Stimulated activated CD4-positive, alpha-beta T cell treated with anti-CD3 and anti-CD28 coated beads, Interleukin-1b, Interleukin-23, amount 100 ng/mL, for 24 hours (primary cell): ENCODE measurements at places on chromosomes 12 and 14.

- DNase-seq, result no peak
Observed at GRCh38 chr14:68790644-68791077, 2.2 kb downstream of the ZFP36L1 start.

- no peak for DNase-seq
Observed at GRCh38 chr12:62466018-62466593, 520 bp upstream of the MON2 start.

- DNase-seq, result no peak
Observed at GRCh38 chr14:36162267-36162666, 14.3 kb downstream of the PTCSC3 start.

DNA sequence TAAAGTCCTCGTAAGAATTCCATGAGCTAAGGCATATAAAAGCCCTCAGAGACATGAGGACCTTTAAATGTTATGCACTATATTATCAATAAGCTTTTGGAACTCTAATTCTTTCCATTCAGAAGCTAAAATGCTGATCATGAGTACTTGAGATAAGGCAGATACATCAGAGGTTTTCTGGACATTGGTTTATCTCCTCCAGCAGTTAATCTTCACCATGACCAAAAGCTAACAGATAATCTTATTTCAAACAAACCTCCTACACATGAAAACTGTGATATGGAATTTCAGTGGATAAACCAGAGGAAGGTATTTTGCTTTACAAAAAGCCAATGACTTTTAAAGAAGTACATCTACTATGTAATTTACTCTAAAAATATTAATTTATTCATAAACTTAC is 97.9 kb upstream of the BBS10 start:
- no peak for DNase-seq

GRCh38 chr14:59912443-59912842 is 7.5 kb upstream of the LRRC9 start:
- no peak for DNase-seq

DNA sequence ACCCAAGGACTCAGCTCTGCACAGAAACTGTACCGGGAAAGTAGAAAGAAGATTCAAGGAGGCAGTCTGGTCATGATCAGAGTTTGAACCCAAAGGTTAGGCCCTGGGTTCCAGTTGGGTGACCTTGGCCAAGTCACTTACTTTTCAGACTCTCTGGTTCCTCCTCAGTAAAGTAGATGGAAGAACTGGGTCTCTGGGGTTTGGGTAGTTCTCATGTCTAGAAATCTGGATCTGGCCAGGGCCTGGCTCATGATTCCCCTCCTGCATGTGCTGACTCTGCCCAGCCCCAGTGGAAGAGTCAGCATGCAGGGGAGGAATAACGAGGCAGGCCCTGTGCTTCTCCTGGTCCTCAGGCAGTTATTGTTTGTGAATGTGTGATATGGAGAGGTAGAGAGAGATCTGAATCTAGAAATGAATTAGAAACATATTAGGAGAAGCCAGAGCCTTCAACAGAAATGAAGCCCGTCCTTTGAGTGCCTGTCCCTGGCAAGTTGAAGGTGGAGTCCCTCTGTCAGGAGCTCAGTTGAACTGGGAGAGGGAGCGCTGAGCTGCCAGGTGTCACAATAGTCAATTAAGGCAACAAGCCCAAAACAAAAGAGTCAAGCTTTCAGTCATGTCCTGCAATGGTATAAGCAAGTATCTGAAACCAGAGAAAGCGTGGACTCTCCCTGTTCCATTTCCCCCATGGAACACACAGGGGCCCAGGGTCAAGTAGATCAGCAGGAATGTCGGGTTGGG is 131.3 kb upstream of the HIF1A start:
- no peak for DNase-seq

- DNase-seq, result no peak
Observed at GRCh38 chr12:73225371-73225937, 953.3 kb downstream of the TRHDE start.

GRCh38 chr12:92502417-92503028 is 200.3 kb upstream of the PLEKHG7 start:
- DNase-seq, result no peak

- no peak for DNase-seq
Observed at GRCh38 chr14:101347893-101348777, 213.2 kb upstream of the DIO3 start.

- no peak for DNase-seq
Observed at GRCh38 chr12:25051171-25051570, 102.3 kb upstream of the BCAT1 start.

DNA sequence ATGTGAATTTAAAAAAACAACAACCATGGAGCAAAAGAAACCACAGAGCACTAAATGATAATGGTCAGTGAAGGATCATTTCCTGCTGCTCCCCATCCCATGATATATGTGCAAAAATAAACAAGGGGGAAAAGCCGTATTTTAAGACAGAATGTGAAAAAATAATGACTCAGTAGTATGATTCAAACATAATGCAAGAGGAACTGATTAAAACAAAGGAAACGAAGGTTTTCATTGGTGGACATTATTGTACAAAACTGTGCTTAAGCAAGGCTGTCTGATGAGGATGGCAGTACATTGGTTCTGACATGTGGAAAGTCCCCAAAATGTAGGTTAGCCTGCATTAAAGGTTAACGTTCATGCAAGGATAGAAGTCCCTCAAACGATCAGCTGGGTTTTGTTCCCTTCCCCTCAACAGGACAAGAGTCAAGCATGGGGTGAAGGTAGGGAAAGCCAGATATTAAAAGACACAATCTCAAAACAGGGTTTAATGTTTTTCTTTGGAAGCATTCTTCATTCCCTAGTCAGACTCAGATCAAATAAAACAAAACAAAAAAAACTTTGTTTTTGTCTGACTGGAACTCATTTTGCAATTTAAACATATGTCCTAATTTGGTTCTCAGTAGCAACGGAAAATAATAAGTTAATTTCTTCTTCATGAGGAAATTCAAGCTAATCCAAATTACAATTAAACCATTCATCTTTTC is 26.3 kb upstream of the PTGDR start:
- no peak for DNase-seq

DNA sequence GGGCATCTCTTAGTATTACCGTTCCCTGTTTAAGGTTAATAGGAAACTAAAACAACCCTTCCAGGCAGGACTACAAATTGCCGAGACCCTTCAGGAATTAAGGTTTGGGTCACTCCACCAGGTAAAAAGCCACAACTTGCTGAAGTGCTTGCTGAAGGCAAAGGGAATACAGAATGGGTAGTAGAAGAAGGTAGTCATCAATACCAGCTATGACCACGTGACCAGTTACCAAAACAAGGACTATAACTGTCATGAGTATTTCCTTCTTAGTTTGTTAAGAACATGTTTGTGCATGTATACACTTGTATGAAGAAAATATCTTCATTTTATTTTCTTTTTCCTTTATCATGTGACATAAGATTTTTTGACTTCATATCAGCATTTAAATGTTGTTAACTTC is 578.7 kb upstream of the FBXO33 start:
- DNase-seq, result no peak

DNA sequence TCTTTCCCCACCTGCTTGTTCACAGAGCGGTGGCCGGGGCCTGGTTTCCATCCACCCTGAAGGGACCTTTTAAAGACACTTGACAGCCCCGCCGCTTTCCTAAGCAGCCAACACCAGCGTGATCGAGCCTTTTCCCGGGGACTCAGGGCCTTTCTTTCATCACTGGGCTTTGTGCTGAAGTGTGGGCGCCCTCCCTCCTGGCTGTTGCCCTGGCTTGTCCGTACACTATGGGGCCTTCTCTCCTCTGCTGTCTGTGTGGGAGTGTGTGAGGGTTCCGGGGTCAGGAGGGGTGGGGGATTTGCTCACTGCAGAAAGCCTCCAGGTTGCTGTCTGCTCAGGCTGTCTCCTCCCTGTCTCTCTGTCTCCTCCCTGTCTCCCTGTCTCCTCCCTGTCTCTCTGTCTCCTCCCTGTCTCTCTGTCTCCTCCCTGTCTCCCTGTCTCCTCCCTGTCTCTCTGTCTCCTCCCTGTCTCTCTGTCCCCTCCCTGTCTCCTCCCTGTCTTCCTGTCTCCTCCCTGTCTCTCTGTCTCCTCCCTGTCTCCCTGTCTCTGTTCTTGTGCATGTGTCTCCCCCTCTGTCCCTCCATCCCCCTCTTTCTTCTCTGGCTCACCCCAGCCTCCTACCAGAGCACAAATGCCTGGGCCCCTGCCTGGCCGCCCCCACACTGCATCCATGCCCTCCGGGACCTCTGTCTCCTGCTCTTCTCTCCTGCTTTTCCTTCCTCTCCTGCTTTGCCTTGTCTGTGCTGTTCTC is 64.7 kb downstream of the CCDC92 start:
- no peak for DNase-seq

DNA sequence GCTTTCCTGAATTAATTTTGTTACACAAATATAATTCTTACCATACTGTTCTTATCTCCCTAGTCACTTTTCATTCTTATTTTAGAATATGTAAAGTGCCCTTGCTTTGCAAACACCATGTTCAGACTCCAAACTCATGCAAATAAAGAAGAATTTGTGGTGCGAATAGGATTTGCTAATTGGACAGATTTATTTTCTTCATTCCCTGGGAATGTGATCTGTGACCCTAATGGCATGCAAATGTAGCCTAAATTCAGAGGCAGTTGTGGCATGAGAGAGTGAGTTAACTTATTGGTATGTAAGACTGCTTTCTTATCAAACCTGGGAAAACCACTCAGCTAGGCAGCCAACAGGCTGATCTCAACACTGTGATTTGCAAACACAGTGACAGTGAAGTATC is 10.0 kb downstream of the CAPZA3 start:
- DNase-seq, result no peak

GRCh38 chr12:66744956-66745383 is 66.1 kb upstream of the GRIP1 start:
- DNase-seq, result no peak

GRCh38 chr14:95507174-95507573 is 9.3 kb downstream of the SYNE3 start:
- DNase-seq, result no peak

- no peak for DNase-seq
Observed at GRCh38 chr12:48216785-48217184, 13.7 kb upstream of the OR10AD1 start.

GRCh38 chr14:106789318-106789717 is 1262.9 kb downstream of the TMEM121 start:
- DNase-seq, result no peak

DNA sequence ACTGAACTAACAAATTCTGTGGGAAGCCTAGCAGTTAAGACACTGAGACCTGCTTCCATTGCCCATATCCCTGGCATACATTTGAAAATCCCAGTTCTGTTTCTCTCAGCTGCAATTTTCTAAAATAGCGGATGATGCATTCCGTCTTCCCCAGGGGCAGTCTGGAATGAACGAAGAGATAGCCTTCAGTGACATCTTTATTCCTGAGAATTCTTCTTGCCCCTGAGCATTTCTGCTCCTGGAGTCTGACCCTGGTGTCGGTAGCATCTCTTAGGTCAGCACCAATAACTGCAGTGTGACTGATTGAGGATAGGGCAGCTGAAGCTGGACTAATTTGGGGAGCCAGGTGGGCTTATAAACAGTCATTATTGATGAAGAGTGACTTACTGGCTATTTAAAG is 552.5 kb downstream of the DIO2 start:
- no peak for DNase-seq

- DNase-seq, result no peak
Observed at GRCh38 chr12:108611884-108612415, 14.1 kb upstream of the TMEM119 start.

- DNase-seq, result no peak
Observed at GRCh38 chr12:32455607-32456071, 56.3 kb downstream of the FGD4 start.

GRCh38 chr12:71164166-71164565 is 6.4 kb upstream of the TSPAN8 start:
- DNase-seq, result no peak

DNA sequence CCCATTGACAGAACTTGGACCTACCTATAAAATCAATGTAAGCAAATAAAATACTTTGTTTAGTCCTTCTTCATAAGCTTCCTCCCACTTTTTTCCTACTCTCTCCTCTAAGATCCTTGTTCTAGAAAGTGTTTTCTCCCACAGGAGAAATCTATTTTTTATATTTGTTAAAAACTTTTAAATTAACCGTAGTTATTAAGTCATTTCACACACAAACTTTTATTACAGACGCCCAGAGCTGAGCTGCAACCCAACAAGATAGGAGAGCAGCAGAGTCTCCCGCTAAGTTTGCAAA is 27.7 kb downstream of the DAD1 start:
- no peak for DNase-seq

DNA sequence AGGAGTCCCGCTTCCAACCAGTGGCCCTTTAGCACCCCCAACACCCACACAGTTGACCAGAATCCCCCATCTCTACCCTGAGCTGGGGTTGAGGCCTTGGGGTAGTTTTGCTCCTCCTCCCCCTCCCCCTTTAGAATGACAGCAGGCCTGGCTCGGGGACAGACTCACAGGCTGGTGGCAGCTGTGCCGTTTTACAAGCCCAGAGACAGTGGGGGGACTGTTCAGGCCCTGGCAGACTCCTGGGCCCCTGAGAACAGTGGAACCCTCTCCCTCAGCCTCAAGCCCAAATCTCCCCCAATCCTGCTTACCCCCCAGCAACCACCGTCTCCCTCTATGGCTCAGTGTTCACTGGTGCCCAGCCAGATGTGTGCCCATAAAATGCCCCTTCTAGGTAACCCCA is 10.1 kb downstream of the TMEM119 start:
- DNase-seq, result no peak

- DNase-seq, result no peak
Observed at GRCh38 chr14:75437201-75438143, 9.7 kb downstream of the JDP2 start.

DNA sequence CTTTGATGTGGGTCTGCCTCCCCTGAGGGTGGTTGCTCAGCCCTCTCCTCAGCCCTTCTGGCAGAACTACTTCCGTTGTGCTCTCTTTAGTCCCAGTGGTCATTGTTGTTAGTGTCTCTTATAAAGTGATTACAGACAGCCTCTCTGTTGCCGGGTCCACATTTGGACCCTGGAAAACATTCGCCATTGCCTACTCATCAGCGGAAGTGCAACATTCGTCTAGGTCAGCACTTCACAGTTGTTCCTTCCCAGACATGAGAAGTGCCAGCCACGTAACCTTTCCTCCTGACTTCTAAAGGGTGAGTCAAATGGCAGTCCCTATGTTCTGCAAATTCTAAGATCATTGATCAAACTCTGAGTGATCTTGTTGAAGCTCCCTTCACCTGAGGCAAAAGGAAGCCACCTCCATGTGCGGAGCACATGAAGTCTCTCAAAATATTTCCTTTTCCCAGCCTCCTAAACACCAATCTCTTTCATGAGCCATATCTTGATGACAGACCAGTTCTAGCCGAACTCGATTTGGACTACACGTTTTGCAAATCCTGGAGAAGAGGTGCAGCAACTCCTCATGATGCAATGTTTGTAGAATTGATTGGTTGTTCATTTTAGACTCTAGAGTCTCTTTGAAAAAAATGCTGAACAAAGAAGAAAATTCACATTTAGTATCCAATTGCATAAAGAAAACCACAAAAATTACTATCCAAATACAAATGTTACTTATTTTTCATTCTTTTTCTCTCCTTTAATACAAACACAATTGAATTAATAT is 163.8 kb downstream of the RPL10L start:
- DNase-seq, result no peak
